ENCODE measurements at places on chromosomes 6 and 20.

GRCh38 chr6:33799454-33800113 lies 4.2 kb downstream of the MLN start:
- DNase-seq = no peak

DNA sequence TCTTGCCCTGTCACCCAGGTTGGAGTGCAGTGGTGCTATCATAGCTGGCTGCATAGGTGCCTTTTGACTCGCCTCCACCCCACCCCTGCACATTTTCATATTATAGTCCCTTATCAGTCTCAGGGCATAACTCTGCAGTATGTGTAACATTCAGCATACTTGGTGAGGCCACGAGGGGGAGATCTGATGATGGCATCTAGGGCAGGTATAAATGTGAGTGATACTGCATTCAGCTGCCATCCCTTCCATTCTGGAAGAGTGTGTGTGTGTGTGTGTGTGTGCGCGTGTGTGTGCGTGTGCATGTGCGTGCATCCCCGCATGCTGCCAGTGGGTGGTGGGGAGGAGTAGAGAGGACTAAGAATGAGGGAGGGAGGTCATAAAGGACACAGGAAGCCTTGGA lies 81.4 kb downstream of the JARID2 start:
- DNase-seq = peak; percentile 62

- DNase-seq = peak; percentile 53
Observed at GRCh38 chr20:24755411-24755922, 193.6 kb upstream of the CST7 start.

GRCh38 chr6:145866456-145867396 lies 52.1 kb upstream of the FBXO30 start:
- DNase-seq = no peak

- no peak for DNase-seq
Observed at GRCh38 chr6:155041741-155042279, 46.7 kb downstream of the TIAM2 start.

DNA sequence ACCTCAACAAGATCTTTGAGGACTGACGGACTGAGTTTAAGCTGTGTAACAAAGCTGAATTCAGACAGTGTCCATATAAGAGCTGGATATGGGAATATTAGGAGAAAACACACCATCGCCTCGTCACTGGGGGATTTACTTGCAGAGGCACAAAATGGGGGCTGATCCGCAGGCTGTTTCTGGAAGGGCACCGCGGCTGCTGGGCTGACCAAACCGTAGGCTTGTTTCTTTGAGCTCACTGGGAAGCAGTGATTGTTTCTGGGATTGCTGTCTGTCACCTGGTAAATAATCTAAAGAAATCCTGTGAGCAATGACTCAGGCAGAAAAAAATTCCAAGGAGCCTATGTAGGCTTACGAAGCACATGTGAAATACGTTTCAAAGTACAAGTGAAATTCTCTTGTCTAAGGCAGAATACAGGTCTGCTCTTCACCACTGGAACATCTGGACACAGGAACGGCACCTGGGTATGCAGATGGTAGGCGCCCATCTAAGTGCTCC lies 63.9 kb upstream of the MPC1 start:
- DNase-seq = no peak

DNA sequence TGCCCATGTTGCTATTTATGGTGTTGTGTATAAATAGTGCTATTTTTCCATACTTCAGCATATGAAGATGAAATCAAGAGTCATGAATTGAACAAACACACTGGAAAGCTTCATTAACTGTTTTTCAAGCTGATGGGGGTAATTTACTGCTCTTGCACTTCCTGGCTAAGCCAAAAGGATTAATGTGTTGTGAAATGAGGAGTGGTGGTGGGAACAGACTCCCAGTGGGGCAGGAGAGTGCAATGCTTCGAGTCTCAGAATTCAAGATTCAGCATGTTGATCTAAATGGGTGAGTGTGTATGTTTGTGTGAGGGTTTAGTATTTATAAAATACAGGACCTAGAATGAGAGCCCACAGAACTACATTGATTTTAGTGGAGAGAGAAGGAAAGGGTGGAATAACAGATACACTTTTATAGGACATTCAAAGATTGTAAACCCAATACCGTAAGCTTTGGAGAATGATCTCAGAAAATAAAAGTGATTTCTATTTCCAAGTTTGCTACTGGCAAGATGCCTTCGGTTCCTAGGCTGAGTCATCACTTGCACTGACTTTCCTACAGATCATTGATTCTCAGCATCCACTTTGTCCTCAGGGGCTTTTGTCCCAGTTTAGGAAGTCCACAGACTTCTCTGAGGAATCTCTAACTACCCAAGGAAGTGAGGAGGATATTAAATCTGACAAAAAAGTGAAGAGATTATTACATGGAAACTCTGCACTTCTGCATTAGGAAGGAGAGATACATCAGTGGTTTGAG lies 303.6 kb downstream of the TRDN start:
- peak; percentile 84 for DNase-seq

DNA sequence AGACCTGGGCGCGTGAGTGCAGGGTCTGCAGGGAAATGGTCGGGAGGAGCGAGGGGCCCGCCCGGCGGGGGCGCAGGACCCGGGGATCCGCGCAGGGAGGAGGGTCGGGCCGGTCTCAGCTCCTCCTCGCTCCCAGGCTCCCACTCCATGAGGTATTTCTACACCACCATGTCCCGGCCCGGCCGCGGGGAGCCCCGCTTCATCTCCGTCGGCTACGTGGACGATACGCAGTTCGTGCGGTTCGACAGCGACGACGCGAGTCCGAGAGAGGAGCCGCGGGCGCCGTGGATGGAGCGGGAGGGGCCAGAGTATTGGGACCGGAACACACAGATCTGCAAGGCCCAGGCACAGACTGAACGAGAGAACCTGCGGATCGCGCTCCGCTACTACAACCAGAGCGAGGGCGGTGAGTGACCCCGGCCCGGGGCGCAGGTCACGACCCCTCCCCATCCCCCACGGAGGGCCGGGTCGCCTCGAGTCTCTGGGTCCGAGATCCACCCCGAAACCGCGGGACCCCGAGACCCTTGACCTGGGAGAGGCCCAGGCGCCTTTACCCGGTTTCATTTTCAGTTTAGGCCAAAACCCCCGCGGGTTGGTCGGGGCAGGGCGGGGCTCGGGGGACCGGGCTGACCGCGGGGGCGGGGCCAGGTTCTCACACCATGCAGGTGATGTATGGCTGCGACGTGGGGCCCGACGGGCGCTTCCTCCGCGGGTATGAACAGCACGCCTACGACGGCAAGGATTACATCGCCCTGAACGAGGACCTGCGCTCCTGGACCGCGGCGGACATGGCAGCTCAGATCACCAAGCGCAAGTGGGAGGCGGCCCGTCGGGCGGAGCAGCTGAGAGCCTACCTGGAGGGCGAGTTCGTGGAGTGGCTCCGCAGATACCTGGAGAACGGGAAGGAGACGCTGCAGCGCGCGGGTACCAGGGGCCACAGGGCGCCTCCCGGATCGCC lies 54.2 kb upstream of the HLA-A start:
- no peak for DNase-seq

GRCh38 chr6:40406175-40406574 lies 181.0 kb downstream of the LRFN2 start:
- no peak for DNase-seq
